ENCODE measurements at places on chromosomes 16 and 17.

DNA sequence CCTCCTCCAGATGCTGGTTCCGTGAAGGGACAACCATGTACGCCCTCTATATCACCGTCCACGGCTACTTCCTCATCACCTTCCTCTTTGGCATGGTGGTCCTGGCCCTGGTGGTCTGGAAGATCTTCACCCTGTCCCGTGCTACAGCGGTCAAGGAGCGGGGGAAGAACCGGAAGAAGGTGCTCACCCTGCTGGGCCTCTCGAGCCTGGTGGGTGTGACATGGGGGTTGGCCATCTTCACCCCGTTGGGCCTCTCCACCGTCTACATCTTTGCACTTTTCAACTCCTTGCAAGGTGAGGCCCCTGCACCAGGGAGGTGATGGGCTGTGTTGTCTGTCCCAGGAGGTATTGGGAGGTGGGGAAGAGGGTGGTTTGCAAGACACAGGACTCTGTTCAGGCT lies 9.0 kb upstream of the DRC7 start:
- no peak for DNase-seq

- no peak for DNase-seq
These were observed 983.2 kb downstream of the CDH11 start for GRCh38 chr16:64138621-64139020.

GRCh38 chr17:35578197-35578928 lies at the start of gene PEX12:
Gene PEX12, minus strand, starts transcription at chr17:35578571. Its CDS starts 550 bp downstream, at chr17:35578021.
- DNase-seq: peak; percentile 58

DNA sequence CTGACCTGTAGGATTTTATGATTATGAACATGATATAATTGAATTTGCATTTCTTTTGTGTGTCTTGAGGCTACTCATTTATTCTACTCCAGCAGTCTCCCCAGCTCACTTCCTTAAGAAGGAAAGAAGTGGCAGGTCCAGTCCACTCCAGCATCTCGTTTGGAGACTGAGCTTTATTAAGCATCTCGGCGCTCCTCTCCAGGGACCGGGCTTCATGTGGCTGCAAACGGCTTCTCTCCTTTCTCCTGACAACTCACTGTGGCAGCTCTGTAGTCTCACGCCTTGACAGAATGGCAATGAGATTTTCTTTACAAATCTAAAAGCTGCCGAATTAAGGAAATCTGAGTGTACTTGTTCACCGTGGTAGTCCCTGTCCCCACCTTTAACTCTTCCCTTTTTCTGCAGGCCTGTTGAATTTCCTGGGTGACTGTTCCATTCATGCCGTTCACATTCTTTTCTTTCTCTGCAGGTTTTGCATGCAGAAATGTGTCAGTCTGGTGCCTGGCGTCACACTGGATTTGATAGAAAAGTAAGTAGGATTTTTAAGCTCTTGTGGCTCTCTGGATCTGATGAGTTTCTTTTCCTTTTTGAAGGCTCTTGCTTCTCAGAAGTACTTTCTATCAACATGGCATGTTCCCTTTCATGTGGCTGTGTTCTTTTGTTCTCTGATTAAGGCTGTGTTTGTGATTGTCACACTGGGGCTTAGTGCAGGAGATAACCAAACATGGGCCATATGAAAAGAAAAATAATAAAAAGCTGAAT lies 200.5 kb upstream of the CHMP6 start:
- DNase-seq: no peak

- DNase-seq: no peak
These were observed 25.4 kb upstream of the RHOT1 start for GRCh38 chr17:32116937-32117336.

GRCh38 chr16:8963010-8963820 lies 491 bp downstream of the USP7 start:
- no peak for DNase-seq

- no peak for DNase-seq
These were observed 51.3 kb downstream of the SCNN1B start for GRCh38 chr16:23353440-23353839.

- DNase-seq: no peak
These were observed 169.0 kb upstream of the ZFHX3 start for GRCh38 chr16:73216932-73217331.

DNA sequence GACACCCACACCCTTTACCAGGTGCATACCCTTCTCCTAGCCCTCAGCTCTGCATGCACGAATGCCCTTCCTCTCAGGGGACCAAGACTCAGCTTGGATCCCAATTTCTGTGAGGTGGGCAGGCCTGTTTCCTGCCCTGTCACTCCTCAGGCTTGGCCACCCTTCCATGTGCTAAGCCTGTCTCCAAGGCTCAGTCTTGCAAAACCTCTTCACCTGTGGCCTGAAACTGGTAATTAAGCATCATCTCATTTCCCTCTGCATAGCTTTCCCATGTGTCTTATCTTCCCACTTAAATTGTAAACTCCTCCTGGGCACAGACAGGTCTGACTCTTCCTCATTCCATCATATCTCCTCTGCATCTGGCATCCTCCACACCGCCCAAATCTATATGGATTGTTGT lies 31.0 kb upstream of the SMPD3 start:
- no peak for DNase-seq

DNA sequence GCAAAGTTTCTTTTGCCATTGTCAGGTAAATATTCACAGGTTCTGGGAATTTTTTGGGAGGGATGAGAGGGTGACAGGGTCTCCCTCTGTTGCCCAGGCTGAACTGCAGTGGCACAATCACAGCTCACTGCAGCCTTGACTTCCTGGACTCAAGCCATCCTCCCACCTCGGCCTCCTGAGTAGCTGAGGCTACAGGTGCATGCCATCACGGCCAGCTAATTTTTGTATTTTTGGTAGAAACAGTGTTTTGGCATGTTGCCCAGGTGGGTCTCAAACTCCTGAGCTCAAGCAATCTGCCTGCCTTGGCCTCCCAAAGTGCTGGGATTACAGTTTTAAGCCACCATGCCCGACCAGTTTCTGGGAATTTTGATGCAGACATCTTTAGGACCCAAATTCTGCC lies 53.0 kb downstream of the IQCK start:
- no peak for DNase-seq

GRCh38 chr17:48541577-48542113 lies 3.3 kb downstream of the HOXB2 start:
- no peak for DNase-seq

DNA sequence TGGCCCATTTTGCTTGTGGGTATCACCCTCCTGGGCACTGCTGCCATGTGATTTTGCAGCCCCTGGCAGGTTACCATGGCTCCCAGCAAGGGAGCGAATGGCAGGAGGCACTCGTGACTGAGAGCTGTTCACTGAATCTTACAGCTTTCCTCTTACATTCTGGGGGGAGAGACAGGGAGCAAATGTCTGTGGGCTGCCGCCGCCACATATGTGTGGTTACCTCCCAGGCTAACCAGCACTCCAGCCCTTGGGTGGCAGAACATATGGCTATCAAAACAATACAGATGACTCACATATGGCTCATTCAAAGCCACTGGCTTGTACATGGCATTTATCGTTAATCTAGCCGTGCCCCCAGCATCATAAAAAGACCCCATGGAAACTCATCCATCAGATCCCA lies 19.8 kb downstream of the GTF3C1 start:
- DNase-seq: no peak

DNA sequence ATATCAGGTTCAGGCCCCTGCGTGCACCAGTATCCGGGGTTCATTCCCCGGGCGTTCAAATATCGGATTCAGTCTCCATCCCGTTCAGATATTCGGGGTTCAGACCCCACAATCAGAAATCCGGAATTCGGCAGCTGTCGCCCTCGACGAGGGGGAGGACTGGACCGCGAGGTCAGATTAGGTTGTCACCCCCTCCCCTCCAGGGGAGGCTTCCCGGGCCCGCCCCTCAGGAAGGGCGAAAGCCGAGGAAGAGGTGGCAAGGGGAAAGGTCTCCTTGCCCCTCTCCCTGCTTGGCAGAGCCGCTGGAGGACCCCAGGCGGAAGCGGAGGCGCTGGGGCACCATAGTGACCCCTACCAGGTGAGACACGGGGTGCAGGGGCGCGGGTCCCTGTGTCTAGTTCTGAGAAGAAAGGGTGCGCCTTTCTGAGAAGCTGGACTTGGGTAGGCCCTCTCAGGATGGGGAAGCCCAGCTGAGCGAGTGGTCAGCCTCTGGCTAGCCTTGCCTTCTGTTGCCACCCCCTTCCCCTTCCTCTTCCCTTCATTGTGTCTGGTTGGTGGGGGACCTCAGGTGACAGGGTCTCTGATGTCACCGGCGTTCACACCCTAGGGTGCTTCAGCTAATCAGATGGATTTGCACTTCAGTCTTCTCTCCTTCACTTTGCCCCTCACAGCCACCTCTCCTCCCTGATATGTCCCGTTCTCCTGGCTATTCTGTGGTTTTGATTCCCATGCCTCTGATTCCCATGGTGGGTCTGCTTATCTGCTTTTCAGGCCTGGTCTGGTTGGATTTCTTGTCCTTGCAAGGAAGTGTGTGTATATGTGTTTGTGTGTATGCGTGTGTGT lies 844 bp downstream of the TAOK2 start:
- DNase-seq: no peak

DNA sequence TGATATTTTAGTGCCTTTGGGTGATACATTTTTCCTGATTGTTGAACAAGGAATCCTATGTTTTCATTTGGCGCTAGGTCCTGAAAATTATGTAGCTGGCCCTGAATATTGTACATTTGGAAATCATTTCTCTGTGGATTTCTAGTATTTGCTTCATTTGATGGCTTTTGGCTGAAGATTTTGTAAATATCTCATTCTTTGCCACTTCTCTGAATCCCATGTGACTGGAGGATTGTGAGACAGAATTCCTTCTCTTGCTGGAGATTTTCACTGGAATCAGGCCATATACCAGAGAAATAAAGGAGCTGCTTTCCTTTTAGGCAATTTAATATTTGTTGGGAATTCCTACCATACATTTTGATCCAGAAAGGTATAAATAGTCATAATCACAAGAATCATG lies 8.6 kb downstream of the KRT28 start:
- no peak for DNase-seq

DNA sequence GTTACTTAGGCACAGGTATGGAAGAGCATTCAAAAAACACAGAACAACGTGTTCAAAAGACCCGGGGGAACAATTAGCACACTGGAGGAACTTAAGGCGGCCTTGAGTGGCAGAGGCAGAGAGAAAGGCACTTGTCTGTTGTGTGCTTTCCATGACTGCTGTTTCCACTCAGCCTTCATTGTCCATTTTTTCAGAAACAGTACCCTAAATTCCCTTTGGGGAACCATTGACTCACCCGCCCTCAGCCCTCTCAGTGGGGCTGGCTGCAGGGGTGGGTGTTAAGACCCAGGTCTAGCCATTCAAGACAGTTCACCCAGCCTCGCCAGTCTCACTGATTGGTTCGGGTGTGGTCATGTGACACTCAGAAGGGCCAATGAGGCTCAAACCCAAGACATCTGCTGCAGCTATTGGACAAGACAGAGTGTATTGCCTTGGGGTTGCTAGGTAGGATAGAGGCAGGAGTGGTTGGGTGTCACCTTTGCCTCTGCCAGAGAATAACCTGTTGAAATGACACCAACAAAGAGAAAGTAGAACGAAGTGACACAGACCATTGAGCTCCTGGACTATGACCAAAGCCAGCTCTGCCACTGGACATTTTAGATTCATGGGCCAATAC lies 19.6 kb upstream of the CEP20 start:
- no peak for DNase-seq

DNA sequence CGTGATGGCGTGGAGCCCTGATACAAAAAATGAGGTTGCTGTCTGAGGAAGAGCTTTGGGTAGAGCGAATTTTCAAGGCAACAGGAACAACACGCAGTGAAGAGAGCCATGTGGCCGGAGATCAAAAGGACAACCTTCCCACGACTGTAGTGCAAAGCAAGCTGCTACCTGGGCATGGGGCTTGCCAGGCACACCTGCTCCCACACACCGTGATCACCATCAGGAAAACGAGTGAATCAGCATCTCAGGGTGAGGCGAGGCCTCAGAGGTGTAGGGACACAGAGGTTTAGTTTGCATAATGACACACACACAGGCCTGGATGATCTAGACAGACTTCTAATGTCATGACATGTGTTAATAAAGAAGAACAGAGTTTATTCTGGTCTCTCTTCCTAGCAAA lies 65.7 kb downstream of the PARN start:
- DNase-seq: no peak

DNA sequence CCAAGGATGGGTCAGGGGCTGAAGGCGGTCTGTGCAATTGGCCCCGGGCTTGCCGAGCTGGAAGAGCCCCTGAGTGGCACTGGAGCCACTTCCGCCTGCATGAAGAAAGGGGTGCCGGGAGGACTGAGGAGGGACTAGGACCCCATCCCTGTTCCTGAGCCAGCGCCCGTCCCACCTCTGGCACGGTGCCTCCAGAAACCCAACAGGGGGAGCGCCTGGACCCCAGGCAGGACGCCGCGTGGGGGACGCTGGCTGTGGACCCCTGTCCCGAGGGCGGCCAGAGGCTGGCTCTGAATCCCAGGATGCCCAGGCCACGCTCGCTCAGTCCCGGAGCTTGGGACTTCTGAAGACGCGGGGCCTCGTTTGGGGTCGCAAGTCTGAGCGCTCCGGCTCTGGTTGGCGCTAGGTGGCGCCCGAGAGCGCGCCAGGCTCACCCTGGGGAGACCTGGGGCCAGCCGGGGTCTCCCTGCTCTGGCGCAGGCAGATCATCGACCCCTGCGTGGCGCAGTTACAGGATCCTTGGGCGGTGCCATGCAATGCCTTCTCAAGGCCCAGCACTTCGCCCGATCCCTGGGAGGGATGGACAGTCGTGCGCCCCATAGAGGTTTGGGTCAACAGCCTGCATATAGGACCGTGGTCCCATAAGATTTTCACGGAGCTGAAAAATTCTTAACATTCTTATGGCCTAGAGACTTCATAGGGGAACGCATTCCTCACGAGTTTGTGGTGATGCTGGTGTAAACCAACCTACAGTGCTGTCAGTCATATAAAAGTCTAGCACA lies 58.5 kb upstream of the CREBBP start:
- DNase-seq: peak; percentile 40

GRCh38 chr16:55302635-55303034 lies 21.4 kb upstream of the IRX6 start:
- no peak for DNase-seq

DNA sequence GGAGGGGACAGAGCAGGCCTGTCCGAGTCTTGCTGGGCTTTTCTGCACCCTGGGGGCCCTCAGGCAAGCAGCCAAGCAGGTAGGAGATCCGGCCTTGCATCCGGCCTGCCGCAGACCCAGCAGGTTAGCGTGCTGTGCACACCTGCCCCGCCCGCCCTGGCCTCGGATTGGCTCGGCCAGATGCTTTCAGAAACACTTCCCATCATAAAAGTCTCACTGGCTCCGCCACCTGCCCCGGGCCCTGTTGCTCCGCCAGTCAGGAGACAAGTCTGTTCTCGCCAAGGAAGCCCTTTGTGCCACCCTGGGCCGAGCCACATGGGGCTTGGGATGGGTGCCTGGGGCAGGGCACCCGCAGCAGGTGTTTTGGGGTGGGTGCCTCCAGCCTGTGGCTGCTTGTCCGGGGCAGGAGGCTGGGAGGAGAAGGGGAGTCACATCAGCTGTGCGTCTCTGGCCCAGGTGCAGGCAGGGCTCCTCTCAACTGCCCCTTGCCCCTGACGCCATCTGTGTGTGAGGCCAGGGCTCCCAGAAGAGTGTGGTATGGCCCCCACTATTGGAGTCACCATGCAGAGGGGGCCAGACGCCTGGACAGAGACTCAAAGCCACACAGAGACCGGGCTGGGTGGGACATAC lies 228.2 kb upstream of the GSE1 start:
- no peak for DNase-seq

Data from AG09319 (cell line).